ENCODE measurements at places on chromosomes 7 and 10.

- no peak for DNase-seq
Observed at GRCh38 chr10:118978998-118979350, 50.5 kb upstream of the NANOS1 start.

- DNase-seq, result no peak
Observed at GRCh38 chr10:101575580-101576210, 12.4 kb downstream of the POLL start.

GRCh38 chr7:41725013-41725412, 22.1 kb upstream of the INHBA start:
- DNase-seq, result no peak

- DNase-seq, result peak; percentile 53
Observed at GRCh38 chr7:116511552-116512519, 12.3 kb downstream of the CAV2 start.

DNA sequence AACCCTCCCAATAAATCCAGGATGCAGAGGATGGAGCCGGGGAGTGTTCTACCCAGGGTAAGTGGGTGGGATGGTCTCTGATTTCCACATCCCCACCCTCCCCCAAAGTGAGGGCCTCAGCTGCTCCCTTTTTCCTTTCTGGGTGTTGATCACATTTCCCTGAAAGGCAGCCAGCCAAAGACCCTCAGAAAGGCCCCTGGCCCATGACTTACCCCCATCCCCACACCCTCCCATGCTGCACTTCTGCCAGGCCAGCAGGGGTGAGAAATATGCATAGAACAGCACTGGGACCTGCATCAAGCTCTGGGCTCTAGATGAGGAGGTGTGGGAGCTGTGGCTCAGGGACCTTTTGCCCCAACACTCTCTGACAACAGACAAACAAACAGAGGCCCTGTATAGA, 927.3 kb upstream of the ZNF722 start:
- DNase-seq, result peak; percentile 4

DNA sequence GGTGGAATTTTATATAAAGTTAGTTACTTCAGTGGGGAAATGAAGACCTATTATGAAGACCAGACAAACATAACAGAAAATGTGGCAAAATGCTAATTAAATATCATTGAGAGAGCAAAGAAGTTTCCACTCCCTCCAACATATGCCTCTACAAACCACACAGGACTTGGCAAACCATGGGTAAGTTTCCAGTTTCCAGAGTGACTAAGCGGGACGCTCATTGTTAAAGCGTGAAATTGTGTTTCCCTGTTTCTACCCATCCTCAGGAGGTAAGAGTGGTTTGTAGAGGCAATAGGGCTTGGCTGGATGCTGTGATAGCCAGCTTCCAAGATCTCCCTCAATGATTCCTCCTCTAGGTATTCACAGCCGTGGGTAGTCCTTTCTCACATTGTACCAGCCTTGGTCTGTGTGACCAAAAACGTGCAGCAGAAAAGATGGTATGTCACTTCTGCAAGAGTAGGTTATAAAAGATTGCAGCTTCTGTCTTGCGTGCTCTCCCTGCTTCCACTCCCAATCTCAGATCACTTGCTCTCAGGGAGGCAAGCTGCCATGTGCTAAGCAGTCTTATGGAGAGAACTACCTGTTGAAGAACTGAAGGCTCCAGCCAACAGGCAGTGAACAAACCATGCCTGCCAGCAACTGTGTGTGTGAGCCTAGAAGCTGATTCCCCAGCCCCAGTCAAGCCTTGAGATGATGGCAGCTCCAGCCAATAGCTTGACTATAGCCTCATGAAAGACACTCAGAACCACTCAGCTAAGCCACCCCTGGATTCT, 35.7 kb downstream of the CBX3 start:
- no peak for DNase-seq

DNA sequence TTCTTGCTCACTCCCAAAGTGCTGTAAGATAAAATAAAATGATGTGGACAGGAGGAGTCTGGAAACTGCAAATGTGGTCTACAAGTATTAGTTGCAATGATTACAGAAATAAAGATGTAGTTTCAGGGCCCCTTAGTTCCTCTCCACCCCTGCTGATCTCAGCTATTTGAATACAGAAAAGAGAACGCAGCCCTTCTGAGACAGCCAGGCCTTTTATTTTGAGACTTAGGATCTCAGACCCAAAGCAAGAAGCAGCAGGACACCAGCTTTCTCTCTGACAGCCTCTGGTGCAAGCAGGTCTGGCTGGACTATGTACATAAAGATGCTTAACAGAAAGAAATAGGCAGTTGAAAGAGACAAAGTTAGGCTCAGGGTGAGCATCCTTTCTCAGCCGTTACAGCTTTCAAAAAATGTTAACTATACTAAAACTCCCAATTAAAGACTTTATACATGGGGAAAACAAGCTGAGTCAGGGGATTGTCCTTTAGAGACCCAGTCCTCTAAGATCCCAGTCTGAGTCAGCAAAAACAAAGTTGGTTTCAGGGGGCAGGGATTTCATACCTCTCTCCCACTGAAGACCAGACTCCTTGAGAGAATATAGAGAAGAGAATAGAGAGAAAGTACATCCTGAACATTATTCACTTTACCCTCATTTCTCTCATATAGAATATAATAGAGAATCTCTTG, 220.4 kb downstream of the TMEM178B start:
- DNase-seq, result no peak

DNA sequence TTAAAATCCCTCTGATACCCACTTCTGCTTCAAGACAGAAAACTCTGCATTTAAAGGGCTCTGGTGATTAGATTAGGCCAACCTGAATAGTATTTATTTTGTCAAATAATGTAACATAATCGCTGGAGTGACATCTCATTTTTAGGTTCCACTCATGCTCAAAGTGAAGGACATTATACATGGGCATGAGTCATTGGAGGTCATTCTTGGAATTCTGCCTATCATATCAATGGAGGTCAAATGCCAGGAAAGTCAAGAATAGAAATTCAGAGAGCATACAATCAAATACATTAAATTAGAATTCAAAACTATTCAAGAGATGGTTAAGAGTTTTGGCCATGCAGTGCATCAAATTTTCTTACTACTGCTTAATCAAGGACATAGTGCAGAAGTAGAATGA, 50.8 kb upstream of the PRSS1 start:
- DNase-seq, result no peak

DNA sequence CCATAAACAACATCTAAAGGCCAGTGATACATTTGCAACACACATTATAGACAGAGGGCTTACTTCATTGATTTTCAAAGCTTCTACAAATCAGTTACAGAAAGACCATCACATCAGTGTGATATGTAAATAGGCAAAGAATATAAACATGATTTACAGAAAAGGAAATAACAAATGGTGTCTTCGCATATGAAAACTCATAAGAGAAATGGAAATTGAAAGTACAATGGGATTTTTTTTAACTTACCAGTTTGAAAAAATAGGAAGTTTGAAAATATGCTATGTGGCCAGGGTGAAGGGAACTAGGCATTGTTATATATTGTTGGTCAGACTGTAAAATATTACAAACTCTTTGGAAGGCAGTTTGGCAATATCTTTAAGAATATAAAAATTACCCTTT, 27.3 kb downstream of the SEC23IP start:
- peak; percentile 20 for DNase-seq

DNA sequence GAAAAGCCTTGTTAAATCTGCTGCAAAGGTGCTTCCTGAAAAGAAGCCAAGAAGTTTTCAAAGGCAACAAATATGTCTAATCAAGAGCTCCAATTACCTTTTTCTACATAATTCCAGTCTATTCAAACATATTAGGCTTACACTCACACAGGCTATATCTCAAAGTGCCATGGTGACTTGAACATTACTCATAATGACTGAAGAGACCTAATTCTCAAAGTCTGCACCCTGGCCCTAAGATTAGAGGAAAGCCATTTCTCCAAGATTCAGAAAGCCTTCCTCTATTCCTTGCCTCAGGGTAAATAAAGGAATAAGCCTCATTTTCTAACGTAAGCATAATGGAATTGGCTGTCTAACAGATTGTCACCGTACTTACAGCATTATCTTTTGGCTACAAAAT, 78.3 kb upstream of the THSD7A start:
- no peak for DNase-seq

DNA sequence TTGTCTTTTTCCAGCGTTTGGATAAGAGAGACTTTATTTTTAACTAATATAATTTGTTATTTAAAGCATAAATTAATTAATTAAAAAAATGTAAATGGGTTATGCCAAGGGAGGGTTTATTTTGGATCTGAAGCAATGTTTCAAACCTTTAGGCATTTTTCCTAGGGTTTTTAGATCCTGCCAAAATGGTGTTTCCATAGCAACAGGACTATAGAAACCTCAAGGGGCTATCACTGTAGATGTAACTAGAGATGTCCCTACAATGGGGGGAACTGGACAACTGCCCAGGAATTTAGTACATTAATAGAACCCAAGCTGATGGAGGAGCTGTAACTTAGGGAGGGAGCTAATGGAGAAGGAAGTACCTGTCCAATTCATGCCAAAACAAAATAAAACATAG, 57.3 kb downstream of the SLC39A12 start:
- no peak for DNase-seq

- no peak for DNase-seq
Observed at GRCh38 chr7:110974441-110974840, 116.5 kb upstream of the LRRN3 start.

DNA sequence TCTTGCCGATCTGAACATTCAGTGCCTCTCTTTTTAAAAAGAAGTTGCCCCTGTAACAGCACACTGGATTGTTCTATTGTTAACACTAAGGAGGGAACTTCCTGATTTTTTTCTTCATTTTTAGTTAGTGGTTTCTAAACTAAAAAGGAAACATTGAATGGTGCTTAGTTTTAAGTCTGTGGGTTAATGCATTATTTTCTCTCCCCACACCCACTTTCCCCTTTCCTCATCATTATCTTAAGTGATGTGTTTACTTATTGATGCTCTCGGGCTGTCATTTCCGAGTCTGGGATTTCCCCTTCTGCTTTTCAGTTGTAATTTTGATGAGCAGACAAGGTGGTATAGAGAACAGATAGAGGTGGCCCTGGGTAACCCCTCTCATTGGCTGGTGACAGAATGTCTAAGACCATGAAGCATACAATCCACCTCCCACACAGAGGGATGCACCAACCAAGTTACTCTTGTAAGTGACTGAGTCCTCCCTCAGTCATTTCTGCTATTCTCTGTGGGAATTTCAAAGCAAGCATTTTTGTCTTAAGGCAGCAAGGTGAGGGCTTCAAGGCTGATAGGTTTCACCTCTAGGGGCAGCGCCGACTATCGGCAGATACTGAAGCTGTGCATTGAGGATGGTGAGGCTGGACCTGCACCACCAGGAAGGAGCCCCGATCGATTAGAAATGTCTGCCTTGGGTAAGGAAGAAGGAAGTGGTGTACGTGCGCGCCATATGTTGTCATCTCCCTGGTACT, 49.5 kb downstream of the CHN2 start:
- DNase-seq, result no peak

DNA sequence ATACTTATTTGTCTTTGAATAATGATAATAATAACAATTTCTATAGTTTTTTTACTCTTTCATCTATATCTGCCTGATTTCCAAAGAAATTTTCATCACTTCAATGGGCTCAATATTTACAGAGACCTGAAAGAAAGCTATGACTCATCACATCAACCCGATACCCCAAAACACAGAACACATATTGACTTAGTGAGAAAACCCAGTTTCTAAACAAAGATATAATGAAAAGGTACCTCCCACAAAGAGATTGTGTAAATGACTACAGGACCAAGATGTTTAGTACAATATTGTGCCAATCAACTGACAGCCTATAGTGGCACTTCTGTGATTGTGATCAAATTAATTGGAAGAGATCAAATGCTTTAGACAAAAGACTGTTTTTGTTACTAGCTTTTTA, 133.9 kb downstream of the PCDH15 start:
- no peak for DNase-seq

DNA sequence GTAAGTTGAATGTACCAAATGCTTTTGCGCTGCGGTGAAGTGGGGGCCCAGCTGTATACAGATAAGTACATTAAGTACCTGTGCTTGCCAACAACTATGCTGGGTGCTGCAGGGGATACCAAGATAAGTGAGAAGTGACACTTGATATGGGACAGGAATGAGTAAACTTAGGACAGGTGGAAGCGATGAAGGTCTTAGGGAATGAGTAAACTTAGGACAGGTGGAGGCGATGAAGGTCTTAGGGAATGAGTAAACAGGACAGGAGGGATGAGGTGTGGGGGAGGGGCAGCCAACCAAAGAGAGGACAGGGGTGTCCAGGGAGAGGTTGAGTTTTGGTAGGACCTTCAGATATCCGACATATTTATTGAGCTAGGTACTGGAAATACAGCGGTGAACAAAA, 1.4 kb downstream of the MDH2 start:
- no peak for DNase-seq

DNA sequence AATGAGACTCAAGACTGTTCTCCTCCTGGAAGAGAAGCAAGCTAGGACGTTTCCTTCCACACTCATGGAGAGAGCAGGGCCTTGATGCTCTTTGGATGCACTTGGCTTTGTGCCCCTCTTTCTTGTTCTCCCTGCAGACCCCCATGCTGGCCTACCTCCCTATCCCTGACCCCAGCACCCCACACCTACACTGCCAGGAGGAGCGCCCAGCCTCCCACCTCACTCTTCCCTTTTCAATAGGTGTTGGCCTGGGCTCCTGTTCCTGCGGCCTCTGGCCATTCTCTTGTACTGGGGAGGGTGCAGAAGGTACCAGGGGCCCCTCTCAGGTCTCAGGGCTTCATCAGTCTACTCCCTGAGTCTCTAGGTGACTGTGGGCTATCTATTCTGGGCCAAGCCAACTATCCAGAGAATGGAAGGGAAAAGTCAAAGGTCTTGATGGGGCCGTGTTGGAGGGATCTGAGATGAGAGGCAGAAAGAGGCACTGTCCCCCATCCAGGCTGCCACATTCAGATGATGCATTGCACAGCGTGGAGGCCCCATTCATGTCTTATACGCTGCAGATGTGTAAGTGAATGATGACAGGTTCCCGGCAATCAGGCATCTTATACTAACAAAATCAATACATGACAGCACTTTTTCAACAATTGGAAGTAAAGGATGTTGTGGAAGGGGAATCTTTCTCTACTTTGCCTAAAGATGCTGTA, 32.7 kb upstream of the LOXL4 start:
- DNase-seq, result no peak

DNA sequence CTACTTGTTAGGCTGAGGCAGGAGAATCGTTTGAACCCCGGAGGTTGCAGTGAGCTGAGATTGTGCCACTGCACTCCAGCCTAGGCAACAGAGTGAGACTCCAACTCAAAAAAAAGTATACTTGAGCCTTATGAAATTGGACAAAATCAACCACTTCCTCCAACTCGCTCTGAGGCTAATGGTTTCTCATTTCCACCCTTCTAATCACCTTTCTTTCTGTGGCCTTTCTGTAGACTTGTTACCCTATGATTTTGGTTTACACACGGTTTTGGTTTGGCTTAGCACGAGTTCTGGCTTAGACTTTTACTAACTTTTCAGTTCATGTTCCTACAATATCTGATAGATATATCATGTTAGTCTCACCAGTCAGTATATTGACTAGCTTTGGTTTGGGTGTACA, 152.0 kb downstream of the PHTF2 start:
- no peak for DNase-seq

Data from GM10248 (cell line).